Activated naive CD4-positive, alpha-beta T cell treated with anti-CD3 and anti-CD28 coated beads for 36 hours (primary cell): ENCODE measurements at places on chromosomes 16 and 17. TPM values are rescaled to one million over a fixed set of nuclear protein-coding genes. Genes with fewer than 3 reads are reported as not detected.
A peak's percentile ranks its signal among the peaks of the same experiment; 100 is the strongest.

Gene HEATR9
- total RNA-seq: not detected

DNA sequence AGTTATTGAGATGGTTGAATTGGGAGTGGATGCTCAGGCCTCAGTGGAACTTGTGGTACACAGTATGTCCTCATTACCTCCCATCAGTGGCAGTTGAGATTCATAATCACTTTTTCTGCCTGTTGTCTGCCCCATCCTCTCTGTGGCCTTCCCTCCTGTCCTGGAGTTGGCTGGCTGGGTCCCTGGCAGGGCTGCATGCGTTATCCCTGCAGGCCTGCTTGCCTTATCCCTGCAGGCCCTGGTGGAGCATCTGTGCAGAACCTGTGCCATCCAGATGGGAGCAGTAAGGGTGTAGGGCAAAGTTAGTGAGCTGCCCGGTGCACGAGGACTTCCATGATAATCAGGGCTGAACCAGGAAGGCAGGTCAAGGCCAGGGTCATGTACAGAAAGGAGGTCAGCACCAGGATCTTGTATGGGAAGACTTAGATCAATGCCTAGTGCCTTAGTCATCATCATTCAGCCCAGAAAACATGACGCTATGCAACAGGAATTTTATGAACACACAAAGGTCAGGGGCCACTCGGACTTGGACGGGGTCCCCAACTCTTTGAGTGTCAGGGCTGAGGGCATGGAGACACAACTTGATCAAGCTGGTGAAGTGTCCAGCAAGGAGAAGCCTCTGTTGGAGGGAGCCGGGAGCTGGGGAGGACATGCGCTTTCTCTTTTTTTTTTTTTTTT lies 47.2 kb downstream of the ABCC1 start:
- DNase-seq: no peak

GRCh38 chr16:72963533-72964315 lies 84.2 kb downstream of the ZFHX3 start:
- DNase-seq: no peak

Gene TBC1D26
- total RNA-seq: 0.57 TPM

Gene CCDC40
- 0.32 TPM for total RNA-seq

DNA sequence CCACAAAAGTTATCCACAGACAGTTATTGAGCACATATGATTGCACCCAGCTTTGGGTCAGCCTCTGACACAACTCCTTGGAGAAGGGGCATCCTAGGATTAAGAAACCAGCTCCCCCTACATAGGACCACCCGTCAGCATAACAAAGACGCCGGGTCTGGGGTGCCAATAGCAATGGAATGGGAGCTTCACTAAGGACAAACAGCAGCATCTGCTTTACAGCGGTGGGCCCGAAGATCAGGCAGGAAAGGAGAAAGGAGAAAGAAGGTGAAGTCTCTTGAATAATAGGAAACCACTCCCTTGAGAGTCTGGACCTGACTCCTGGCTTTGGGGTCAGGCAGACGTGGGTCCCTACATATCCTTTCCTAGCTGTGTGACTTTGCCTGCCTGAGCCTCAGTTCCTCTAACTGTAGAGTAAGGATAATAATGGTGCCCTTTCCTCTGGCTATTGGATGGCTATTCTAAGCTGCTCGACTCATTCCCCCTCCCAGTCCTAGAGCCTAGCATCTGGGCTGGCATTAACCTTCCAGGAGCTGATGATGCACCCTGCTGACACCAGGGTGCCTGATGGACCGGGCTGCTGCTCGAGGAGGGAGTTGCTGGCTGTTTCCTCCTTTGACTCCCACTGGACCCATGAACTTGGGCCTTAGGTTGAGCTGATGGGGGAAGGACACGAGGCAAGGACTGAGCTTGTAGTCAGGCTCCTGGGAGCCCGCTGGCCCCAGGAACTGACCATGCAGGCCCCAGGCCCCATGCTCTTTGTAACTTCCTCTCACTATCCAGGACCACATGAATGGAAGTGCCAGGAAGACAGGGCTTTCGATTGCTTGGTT lies 94.2 kb downstream of the C16orf78 start:
- DNase-seq: no peak

DNA sequence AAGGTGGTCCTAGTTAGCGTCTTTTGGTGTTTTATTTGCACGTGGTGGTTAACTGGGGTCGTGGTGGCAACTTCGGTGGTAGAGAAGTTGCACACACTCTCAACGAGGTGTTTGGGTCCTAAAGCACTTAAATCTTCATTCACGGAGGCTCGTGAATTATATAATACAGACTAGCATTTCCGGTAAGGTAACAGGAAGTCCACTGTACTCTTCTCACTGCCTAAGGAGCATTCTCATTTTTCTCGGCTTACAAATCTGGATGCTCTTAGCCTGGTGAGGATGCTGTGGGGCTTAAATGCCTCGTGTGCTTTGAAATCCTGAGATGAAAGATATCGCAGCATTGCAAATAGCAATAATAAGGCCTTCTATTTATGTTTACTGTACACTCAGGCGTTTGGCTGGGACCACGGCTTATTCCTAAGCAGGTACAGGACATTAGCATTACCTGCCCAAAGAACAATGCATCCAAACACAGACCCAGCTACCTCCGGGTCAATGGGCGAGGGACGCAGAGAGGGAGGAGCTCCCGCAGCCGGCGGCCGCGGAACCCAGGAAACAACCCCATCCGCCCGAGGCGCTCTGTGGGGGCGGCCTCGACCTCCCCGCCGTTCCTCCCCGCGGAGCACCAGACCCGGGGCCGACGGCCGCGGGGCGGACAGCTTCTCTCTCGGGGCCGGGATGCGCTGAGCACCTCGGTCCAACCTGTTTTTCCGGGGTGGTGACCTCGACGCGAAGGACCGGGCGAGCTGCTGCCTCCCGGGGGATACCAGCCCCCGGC lies 856 bp downstream of the DNAJA2 start:
- peak; percentile 46 for DNase-seq

GRCh38 chr16:47888142-47888541 lies 267.7 kb downstream of the ABCC12 start:
- DNase-seq: no peak

Gene TNFAIP1
- total RNA-seq: 18.7 TPM

Gene RHBDF1
- not detected for total RNA-seq

DNA sequence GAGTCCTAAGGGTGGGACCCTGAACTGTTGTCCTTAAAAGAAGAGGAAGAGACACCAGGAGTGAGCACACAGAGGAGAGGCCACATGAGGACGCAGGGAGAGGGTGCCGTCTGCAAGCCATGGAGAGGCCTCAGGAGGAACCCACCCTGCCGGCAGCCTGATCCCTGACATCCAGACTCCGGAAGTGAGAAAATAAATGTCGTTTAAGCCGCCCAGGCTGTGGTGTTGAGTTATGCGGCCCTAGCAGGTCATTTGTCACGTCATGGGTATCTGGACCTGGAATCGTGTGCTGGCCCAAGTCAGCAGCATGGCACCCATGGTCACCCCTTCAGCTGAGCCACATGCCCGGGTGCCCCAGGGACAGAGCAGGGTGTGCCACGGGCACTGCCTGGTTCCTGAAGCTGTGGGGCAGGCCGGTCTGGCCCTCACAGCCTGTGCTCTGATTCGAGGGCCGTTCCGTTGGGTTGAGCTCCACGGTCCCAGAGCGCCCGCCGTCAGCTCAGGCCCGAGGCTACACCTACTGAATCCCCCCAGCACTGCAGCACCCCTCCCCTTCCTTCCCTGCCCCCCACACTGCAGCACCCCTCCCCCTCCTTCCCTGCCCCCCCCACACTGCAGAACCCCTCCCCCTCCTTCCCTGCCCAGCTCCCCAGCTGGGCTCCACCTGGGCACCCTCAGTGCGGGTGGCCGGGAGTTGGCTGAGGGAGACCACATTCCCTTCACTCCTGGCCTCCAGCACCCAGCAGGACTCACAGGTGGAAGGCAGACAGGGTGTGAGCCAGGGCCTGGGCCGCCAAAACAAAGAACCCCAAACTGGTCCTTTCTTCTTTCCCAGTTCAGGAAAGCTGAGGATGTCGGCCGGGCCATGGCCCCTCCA lies 2.7 kb upstream of the CCDC57 start:
- no peak for DNase-seq

Gene CNTD1
- not detected for total RNA-seq

- DNase-seq: peak; percentile 19
These were observed 415 bp upstream of the FOXF1 start for GRCh38 chr16:86509759-86510464.

DNA sequence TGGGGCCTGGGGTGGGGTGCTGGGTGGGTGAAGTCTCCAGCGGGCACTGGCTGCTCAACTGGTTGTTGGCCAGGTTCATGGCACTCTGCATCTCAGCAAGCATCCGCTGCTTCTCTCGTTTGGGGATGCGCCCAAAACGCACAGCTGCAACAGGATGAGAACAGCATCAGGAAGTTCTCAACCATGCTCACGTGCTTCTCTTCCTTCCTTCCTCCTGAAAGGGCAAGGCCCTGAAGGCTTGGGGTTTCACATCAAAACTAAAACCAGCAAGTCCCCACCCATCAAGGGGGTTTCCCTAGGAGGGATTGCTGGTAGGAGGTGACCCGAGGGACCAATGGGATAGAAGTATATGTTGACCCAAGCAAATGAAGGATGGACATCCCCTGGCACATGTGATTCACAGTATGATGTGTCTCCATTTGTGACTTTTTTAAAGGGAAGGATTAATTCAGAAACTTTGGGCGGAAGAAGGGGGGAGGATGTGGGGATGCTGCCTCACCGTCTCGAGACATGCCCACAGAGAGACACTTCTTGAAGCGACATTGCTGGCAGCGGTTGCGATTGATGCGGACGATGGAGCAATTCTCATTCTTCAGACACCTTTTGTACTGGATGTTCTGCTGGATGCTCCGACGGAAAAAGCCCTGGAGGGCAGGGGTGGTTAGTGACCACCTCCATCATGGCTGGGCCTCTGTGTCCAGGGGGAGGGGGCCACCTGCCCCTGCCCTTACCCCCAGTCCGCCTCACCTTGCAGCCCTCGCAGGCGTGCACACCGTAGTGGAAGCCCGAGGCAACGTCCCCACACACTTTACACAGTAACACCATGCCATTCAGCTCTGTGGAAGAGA lies 4.2 kb downstream of the NR1D1 start:
- peak; percentile 94 for DNase-seq

DNA sequence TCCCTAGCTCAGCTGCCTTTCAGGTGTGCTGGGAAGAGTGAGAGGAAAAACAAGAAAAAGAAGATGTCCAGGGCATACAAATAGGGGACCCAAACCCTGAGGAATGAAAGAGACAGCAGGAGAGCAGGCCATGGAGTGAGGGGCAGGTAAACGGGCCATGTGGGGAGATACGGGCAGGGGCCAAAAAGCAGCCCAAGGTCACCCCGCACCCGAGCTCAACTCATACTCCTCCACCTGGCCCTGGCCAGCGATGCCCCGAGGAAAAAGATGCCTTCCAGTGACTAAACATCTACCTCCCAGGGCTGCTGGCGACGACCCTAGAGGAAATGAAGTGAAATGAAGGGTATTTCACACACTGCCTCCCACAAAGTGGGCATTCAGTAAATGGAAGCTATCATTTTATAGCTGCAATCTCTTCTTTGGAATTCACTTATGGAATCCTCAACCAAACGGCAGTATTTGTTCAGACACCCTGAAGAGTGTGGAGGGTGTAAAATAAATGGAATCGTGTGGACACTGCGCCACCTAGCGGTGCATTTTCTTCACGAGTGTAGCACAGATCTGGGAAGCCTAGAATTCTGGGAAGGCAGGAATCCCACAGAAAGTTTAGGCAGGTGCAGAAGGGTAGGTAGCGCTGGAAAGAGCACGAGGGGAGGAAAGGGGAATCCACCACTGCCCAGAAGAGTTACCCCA lies 14.9 kb downstream of the ELAC2 start:
- peak; percentile 68 for DNase-seq

Gene TPSD1
- not detected for total RNA-seq

- DNase-seq: no peak
These were observed 83.4 kb upstream of the ZFHX3 start for GRCh38 chr16:73131156-73131862.

- no peak for DNase-seq
These were observed 273.8 kb downstream of the CDH13 start for GRCh38 chr16:82900559-82900958.

DNA sequence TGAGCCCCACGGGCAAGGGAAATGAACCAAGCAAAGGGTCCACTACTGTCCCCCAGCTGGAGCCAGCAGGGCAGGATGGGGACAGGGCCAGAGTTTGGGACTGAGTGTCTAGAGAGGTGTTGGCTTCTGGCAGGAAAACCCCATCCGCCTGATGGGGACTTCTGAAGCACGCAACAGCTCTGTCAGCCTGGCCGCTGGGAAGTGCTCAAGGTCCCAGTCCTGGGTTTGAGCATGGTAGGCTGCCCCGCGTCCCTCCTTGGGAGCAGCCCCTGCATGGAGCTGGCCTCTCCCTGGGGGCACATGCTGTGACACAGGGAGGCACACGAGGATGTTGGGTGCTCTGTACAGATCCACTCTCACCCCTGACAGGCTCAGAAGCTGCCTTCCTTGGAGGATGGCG lies 14.6 kb downstream of the ACE start:
- no peak for DNase-seq

Gene NOD2
- 1.7 TPM for total RNA-seq

- no peak for DNase-seq
These were observed 43.9 kb downstream of the MEAK7 start for GRCh38 chr16:84460406-84461028.

Gene TMED6
- 0.86 TPM for total RNA-seq

DNA sequence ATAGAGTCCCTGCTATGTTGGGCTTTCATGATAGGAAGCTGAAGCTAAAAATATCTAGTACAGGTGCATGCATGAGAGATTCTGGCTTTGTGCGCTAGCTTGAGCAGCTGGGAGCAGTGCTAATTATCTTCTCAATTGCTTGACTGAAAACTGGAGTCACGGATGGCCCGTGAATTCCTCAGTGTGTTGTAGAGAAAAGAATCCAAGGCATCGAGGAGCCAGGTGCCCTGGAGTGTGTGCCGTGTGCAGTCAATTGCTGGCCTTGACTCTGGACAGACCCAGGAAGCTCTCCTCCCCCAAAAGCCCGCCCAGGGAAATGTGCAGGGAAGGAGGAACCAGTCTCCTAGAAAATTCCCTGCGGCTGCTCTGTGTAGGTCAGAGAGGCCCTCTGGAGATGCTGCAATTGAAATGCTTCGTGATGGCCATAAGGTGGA lies 14.2 kb downstream of the LGALS3BP start:
- DNase-seq: no peak

Gene EVPLL
- total RNA-seq: not detected

GRCh38 chr16:87203060-87203656 lies 114.0 kb downstream of the C16orf95 start:
- DNase-seq: peak; percentile 68

DNA sequence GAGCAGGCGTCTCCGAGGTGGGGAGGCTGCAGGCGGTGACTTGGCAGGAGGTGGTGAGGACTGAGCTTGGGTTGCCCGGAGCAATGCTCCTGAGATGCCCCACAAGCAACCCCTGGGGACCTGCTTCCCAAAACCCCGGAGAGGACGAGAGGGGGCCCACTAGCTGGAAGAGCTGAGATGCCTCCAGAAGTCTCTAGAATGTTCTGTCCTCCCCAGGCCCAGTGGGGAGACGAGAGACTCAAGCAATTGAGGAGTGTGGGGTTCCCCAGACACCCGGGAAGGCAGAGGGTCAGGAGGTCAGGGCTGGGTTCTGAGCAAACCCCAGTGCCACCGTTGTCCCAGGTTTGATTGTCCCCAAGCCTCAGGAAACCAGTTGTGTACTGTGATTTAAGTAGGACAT lies 21.2 kb upstream of the ATP2C2 start:
- no peak for DNase-seq

Gene MYO15A
- total RNA-seq: 0.40 TPM

- DNase-seq: no peak
These were observed 29.1 kb downstream of the TMEM100 start for GRCh38 chr17:55693254-55694216.

GRCh38 chr16:80670170-80670865 lies 129.5 kb downstream of the DYNLRB2 start:
- peak; percentile 54 for DNase-seq
